ENCODE measurements at places on chromosomes 13 and 19. TPM values are rescaled to one million over a fixed set of nuclear protein-coding genes. Genes with fewer than 3 reads are reported as not detected.

PROZ gene
- total RNA-seq: not detected

C19orf67 gene
- not detected for total RNA-seq

UBAC2 gene
- total RNA-seq: 36.2 TPM

SLC15A1 gene
- not detected for total RNA-seq

SHISA2 gene
- total RNA-seq: 21.4 TPM

ZNF331 gene
- total RNA-seq: 18.2 TPM

CGB2 gene
- total RNA-seq: not detected

SPTBN4 gene
- 27.5 TPM for total RNA-seq

TNFRSF19 gene
- total RNA-seq: 18.6 TPM

All from occipital lobe (tissue), 3 donors.